ENCODE measurements at places on chromosomes 6 and 20. TPM values are rescaled to one million over a fixed set of nuclear protein-coding genes. Genes with fewer than 3 reads are reported as not detected.

GRCh38 chr6:2829253-2829652, 12.4 kb downstream of the SERPINB1 start:
- no peak for DNase-seq

- peak; percentile 57 for DNase-seq
Observed at GRCh38 chr6:23696992-23697391, 429.0 kb upstream of the NRSN1 start.

GRCh38 chr6:11387707-11388430, 149.7 kb upstream of the TMEM170B start:
- DNase-seq: no peak

GRCh38 chr20:36467076-36467999, 74.0 kb upstream of the MYL9 start:
- peak; percentile 95 for DNase-seq

GRCh38 chr20:14885661-14886060, 548.2 kb upstream of the FLRT3 start:
- DNase-seq: no peak

- no peak for DNase-seq
Observed at GRCh38 chr6:163679753-163680152, 265.2 kb downstream of the QKI start.

GRCh38 chr6:119340796-119341487, 8.6 kb downstream of the MAN1A1 start:
- DNase-seq: no peak

The PGC gene
- total RNA-seq: not detected

The TASP1 gene
- 8.3 TPM for total RNA-seq

The TMEM244 gene
- total RNA-seq: not detected
